ENCODE measurements at places on chromosomes 16 and 17. TPM values are rescaled to one million over a fixed set of nuclear protein-coding genes. Genes with fewer than 3 reads are reported as not detected.
A peak's percentile ranks its signal among the peaks of the same experiment; 100 is the strongest.

DNA sequence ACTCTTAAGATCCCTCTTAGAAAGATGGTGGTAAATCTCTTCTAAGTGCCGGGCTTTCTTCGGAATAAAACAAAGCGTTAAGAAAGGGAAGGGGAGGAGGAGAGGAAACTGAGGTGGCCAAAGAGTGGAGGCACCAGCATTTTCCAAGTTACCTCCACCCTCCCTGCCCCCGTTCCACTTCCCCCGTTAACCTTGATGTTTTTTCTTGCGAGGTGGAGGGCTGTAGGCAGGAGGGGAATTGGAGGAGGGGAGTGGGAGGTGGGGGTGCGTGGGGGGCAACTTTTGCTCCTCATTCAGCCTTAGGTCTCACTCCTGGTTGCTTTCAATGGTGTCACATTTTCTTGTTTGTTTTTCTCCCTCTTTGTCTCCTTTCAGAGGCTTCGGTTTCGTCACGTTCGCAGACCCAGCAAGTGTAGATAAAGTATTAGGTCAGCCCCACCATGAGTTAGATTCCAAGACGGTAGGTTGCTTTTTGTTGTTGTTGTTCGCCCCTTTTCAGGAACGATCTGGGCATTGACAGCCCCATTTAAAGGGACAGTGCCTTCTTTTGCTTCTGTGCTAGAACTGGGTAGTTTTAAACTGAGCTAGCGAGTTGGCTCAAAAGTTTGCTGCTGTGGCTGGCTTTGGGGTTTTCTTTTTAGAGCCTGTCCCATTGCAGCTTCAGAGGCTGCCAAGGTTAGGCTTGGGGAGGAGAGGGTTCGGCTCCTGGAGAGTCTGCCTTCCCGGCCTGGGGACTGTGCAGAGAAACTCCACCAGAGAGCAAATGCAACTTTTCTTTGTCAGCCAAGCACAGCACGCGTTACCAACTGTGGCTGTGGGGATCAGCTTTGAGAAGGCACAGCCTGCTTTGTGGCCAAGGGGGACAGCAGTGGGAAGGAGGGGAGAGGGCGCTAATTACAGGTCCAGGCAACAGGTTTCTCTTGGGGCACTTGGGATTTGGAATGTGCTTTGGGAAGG is 1.9 kb downstream of the MSI2 start:
- DNase-seq, result no peak

DNA sequence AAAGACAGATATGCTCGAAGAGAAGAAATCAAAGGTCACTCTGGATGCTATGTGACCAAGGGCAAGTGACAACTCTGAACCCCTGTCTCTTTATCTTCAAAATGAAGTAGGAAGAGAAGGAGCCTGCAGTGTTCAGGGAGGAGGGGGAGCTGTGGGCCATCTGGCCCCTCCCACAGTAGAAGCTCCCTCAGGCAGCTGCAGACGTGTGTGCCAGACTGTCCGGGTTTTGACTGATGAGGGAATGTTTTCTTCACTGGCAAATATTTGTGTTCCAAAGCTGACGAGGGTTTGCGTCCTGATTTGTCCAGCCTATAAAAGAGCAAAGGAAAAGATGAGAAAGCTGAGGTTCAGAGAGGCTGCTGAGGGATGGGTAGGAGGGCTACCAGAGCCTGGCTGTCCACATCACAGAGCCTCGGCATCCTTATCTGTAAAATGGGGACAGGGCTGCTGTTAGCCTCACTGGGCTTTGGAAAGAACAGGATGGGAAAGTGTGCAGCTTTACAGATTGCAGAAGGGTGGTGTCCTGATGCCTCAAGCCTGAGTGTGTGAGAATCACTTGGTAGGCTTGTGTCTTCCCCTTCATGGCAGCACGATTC is 1.8 kb upstream of the GINS2 start:
- no peak for DNase-seq

DNA sequence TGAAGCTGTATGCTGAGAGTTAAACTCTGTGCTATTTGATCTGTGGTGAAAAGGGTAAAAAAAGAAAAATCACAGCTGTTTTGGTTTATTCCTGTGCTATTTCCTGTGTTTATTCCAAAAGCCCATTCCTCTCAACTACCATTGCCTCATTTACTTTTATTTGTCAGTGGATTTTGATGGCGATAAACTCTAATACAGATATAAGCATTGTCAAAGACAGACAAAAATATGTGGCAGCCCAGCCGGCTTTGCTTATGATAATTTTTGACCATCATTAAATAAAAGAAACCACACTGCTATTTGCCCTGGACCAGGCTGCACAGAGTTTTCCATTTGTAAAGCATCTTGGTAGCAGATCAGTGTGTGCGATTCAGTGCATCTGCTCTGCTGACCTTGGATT is 473.6 kb upstream of the ASIC2 start:
- DNase-seq, result no peak

DNA sequence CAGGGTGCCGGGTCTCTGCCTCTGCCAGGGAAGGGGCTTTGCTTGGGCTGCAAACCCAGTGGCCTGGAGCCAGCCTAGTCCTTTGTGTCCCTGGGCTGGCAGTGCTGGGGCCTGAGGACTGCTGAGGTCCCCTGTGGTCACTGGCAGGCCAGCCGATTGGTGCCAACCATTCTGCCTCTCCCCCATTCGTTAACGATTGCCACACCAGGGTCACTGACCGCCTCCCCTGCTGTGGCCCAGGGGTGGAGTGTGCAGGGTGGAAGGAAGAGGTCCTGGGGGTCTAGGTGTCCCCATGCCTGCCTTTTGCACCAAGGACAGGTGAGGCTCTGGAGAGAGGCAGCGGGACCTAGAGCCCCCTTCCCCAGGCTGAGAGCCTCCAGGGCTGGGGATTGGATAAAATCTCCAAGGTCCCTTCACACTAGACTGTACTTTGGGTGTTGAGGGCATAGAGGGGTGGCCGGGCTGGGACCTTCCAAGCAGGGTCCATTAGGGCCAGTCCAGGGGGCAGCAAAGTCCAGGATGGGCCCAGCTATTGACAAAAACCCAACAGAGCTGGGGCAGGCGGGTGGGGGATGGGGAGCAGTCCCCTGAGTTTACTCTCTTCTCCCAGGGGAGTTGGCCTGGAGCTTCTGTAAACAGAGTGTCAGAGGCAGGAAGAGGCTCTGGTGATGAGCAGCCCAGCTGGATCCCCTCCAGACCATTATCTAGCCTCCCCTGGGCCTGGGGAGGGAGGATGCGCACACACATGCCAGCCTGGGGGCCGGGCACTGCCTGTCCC is 1.1 kb downstream of the VASN start:
- peak; percentile 51 for DNase-seq

GRCh38 chr16:66294507-66294906 is 72.0 kb upstream of the CDH5 start:
- DNase-seq, result no peak

- peak; percentile 99 for DNase-seq
These were observed at the start of gene HEXIM2 for GRCh38 chr17:45161288-45162024. Gene HEXIM2 (plus strand): TSS chr17:45161875. CDS start chr17:45162794, 919 bp downstream.

DNA sequence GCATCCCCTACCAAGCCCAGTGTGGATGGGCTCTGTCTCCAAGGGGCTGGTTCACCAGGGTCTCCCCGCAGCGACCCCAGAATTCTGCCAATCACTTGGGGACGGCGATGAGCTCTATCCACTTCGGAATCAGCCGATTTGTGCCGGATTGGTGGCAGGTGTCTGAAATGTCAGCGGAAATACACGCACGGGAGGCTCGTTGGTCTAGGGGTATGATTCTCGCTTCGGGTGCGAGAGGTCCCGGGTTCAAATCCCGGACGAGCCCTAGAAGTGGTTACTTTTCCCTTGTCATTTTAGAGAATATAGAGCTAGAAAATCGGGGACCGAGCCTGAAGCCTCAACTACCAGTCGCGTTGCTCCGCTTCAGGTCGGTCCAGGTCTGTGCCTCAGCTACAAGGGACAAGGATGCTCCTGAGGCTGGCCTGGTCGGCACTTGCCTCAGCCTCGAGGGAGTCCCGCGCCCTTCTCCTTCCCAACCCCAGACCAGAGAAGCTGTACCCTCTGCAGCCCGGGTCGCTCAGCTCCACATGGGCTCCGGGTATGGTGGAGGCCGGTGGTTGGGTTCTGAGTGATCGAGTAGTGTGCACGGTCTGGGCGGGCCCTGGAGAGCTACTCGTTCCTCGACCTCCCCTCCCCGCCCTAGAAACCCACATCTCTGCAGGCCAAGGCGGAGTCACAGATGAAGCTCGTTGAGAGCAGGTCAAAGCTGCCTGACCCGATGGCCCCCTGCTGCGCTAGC is 16.0 kb upstream of the OR1F1 start:
- DNase-seq, result peak; percentile 93

- no peak for DNase-seq
These were observed 1.4 kb downstream of the MMD start for GRCh38 chr17:55420067-55420775.

GRCh38 chr16:14354561-14355351 is 275.3 kb downstream of the PARN start:
- no peak for DNase-seq

DNA sequence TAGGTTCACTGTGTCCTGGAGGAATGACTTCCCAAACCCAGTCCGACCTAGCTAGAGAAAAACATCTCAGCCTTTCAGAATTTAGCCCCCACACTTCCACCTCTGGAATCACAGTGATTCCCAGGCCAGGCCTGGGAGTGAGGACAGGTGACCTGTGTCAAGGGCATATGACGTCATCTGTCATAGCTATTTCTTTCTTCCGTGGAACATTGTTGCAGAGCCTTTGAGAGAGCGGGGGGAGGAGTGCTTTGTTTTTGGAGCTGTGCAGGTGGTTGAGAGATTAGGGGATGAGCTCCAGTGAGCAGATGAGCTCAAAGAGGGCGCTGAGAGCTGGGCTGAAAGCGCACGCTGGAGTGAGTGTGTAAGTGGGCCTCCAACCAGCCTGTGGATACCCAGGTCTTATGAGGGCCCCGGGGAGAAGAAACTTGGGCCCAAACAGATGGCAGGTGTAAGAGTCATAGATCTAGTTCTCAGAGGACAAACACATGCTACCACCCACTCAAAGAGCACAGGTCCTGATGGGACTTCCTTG is 344.8 kb downstream of the SNX29 start:
- no peak for DNase-seq

DNA sequence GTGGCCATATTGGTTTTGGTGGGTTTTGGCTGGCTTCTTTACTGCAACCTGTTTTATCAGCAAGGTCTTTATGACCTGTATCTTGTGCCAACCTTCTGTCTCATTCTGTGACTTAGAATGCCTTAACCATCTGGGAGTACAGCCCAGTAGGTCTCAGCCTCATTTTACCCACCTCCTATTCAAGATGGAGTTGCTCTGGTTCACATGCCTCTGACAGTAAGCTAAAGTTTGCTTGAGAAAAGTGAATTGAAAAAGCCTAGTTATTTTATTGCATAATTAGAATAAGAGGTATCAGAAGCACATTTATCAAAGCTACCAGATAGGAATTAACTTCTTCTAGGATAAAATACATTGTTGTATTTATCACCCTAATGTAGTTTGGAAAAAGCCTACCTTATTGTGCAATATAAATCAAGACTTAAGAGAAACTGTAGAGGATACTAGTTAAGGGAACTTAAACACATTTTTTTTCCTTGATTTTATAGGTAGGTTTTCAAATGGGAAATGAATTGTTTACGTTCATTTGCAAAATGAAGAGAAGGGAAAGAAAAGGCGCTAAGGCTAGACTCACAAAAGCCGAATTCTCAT is 202.3 kb upstream of the KCNJ16 start:
- DNase-seq, result no peak

DNA sequence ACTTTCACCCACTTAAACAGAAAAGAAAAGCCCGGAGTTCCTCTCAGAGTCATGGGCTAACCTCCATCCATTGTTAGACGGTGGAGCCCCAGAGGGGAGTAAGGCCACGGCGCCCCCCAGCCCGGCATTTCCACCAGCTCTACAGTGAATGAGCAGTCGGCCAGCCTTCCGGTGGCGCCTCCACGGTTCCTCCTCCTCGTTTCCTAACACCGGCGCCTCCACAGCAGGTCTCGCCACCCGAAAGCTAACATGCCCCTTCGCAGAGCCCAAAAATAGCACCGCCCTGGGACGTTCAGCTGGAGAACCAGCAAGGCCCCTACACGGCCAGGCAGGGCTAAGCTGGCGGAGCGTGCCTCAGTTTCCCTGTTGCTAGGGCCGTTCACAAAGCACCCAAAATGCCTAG is 858 bp downstream of the MMD start:
- DNase-seq, result peak; percentile 19

DNA sequence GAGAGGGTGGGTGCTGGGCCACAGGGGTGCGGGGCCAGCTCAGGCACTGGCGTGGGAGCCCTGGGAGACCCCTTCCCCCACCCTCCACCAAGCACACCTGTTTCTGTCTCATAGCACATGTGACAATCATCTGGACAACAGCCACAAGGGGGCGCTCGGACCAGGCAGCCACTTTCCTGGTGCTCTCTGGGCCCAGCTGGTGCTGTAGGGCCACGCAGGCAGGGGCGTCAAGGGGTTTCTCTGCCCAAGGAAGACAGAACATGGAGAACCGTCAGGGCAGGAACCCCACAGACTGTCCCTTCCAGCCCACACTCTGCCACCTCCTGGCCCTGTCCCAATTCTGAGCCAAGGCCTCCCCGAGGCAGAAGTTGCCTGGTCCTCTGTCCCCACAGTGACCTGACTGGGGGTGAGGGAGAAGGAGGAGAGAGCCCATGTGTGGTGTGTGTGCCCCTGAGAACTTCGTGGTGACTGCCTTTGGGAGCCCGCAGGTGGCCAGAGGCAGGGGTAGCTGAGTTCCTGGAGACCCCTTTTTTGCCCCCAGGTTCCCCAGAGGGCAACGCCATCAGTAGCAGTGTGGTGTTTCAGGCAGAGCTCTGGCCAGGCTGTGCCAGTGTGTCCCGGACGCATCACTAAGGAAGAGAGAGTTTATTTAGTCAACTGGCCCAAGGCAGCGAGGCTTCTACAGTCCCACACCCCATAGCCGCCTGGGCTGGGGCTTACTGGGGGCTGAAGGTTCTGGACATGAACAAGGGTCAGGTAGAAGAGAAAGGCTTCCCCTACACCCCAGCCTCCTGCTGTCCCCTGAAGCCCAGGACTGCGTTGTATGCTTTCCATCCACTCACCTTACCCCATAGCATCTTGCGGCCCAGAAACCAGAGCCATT is 3.1 kb upstream of the SETD6 start:
- DNase-seq, result peak; percentile 70

- no peak for DNase-seq
These were observed 77.1 kb downstream of the STX8 start for GRCh38 chr17:9498490-9498889.

- peak; percentile 86 for DNase-seq
These were observed at the start of gene IGFBP4 for GRCh38 chr17:40443196-40443987. Gene IGFBP4 (plus strand): TSS chr17:40443450. CDS start chr17:40443736, 286 bp downstream.

DNA sequence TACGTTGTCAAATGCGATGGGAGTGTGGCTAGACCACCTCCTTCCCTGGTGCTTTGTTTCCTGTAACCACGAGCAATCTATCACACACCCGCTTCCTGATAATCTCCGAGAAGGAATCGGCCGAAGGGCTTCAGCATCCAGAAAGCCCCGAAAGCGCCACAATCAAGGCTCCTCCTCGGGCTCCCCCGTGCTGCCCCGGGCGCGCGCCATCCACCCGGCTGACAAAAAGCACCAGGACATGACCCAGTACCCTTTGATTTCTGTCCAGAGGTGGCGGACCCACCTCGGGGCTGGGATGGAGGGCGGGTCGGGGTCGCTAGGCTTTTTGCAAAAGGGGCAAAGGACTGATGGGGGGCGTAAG is 743 bp upstream of the ARMC7 start:
- DNase-seq, result no peak

MT1F gene
- not detected for total RNA-seq

SLC35G6 gene
- not detected for total RNA-seq

C1QL1 gene
- total RNA-seq, result 1.2 TPM

GP1BA gene
- 0.23 TPM for total RNA-seq
